ENCODE measurements at places on chromosomes 1 and 21.

GRCh38 chr1:3787745-3788605 is 8.3 kb downstream of the LRRC47 start:
- DNase-seq, result no peak

- DNase-seq, result no peak
Observed at GRCh38 chr1:48654606-48655210, 122.0 kb downstream of the BEND5 start.

DNA sequence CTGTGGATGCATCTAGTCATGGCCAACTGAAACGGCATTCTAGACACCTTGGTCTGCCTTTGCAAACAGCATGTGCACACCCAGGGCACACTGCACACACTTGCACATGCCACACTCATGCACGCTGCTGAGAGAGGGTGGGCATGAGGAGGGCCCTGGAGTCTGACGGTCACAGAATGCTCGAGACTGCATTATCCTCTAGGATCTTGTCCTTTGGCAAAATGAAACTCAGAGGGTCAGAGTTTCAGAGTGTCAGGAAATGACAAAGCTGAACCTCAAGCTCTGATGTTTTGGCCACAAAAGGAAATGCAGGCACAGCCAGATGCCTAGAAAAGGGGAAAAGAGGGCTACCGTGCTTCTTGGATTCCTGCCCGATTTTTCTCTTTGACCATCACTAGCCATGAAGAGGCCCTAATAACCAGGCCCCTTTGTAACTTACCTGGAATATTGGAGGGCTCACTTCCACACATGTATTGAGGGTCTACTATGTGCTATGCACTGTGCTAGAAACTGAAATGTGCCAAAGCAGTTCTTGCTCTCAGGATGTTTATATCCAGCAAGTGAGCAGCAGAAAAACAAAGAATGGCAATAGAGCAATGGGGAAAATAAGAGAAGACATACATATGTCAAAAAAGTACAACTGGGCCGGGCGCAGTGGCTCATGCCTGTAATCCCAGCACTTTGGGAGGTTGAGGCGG is 65.4 kb downstream of the TOMM20 start:
- no peak for DNase-seq

GRCh38 chr1:246335151-246335550 is 171.9 kb downstream of the SMYD3 start:
- no peak for DNase-seq

DNA sequence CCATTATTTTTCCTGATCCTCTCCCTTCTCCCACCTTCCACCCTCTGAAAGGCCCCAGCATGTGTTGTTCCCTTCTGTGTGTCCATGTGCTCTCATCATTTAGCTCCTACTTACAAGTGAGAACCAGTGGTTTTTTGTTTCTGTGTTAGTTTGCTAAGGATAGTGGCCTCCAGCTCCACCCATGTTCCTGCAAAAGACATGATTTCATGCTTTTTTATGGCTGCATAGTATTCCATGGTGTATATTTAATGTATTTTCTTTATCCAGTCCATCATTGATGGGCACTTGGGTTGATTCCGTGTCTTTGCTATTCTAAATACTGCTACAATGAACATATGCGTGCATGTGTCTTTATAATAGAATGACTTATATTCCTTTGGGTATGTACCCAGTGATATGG is 89.4 kb upstream of the C1orf174 start:
- DNase-seq, result no peak

GRCh38 chr1:104574620-104575019 is 824.9 kb downstream of the AMY1C start:
- no peak for DNase-seq

All from CMK (cell line).